ENCODE measurements at places on chromosomes 5 and 9. TPM values are rescaled to one million over a fixed set of nuclear protein-coding genes. Genes with fewer than 3 reads are reported as not detected.

SPINK6 gene
- not detected for total RNA-seq

TLX3 gene
- total RNA-seq, result not detected

PRELID2 gene
- 0.17 TPM for total RNA-seq

CCIN gene
- not detected for total RNA-seq

ZNF618 gene
- total RNA-seq, result 0.10 TPM

TSPAN17 gene
- total RNA-seq, result 17.2 TPM

C9orf50 gene
- total RNA-seq, result not detected
